NCI-H1417 treated with DMSO at 0.1 percent for 48 hours (cell line): ENCODE measurements at places on chromosomes 12 and 14.
A peak's percentile ranks its signal among the peaks of the same experiment; 100 is the strongest.

- DNase-seq = no peak
Observed at GRCh38 chr12:73307260-73307659, 1035.1 kb downstream of the TRHDE start.

DNA sequence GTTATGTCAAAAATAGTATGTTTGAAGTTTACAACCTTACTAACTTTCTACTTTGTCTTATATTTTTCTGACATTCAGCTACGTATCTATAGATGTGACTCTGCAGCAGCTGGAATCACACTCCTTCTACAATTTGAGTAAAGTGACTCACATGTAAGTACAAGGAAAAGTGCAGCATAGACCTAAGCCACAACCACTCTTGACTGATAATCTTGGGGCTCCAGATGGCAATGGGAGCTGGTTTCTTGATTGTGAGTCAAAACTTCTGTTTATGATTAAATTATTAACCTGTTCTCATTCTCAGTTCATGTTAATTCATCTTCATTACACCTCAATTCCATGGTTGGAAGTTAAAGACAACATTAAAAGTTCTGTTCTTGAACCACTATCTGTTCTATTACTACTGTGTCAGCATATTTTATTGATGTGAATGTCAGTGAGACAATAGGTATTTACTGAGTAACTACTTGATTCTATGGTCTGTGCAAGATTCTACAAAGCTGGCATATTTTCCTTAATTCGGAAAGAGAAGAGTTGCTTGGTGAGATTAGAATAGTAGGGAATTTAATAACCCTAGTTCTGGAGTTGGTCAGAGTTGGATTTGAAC, 112.9 kb downstream of the TSHR start:
- no peak for DNase-seq

DNA sequence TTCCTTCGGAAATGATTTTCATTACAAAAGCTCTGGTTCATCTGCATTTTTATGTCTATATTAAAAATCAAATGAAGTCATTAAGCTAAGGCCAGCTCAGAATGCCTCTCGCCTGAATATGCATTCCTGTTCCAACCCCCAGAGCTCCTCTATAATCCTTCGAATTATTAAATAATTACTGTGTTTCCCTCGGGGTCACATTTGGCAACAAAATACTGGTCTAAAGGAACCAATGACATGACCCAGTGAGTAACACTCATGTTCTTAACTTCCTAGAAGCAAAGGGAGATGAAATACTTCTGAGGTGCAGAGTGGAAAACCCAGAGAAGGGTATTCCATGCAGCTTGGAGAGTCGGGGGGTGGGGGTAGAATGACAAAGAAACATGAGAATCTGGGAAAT, 68.3 kb downstream of the FOXN3 start:
- DNase-seq = no peak

DNA sequence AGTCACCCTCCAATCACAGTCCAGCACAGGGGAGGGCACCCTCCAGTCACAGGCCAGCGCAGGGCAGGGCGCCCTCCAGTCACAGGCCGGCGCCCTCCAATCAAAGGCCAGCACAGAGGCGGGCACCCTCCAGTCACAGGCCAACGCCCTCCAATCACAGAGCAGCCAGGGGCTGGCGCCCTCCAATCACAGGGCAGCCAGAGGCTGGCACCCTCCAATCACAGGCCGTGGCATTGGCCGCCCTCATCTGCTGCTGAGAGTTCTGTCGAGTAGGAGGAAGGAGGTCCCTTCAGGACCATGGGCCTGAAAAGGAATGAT, 26.6 kb downstream of the DDX51 start:
- no peak for DNase-seq

- no peak for DNase-seq
Observed at GRCh38 chr14:76098047-76098446, 53.7 kb upstream of the GPATCH2L start.

- no peak for DNase-seq
Observed at GRCh38 chr12:20883288-20883687, 72.8 kb downstream of the SLCO1B3 start.

GRCh38 chr12:75196865-75197264, 12.8 kb downstream of the KCNC2 start:
- DNase-seq = no peak

DNA sequence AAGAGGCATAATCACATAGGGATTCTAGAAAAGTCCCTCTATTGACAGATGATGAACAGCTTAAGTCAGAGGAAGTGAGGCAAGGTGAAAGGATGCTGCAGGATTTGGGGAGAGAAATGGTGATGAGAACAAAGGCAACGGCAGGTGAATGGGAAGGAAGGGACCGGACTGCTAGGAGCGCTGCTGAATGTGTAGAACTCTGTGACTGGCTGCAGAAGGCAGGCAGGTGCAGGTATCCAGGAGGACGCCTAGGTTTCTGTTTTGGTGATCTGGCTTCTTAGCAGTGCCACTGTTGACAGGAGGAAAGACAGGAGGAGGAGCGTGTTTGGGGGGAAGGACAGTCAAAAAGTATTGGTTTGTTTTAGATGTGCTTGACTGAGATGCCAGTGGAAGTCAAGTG, 58.4 kb upstream of the TTC7B start:
- no peak for DNase-seq

- peak; percentile 95 for DNase-seq
Observed at GRCh38 chr12:104998423-104999346, 12.6 kb downstream of the NOPCHAP1 start.

DNA sequence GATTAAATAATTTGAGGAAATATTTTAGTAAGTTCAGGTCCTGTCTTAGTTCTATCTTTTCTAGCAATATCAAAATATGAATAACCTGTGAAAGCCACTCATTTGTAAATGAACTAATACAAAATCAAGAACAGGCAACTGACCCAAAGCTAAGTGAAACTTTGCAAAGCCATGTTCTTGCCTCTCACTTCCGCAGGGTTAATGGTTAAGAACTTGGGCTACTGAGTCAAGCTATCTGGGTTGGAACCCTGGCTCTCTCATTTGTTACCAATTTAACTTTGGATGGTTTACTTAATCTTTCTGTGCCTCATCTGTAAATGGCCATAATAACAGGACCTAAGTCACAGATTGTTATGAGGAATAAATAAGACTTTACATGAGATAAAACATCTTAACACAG, 2.8 kb downstream of the KIF21A start:
- DNase-seq = no peak

GRCh38 chr14:64561631-64562030, 11.9 kb downstream of the PPP1R36 start:
- no peak for DNase-seq

DNA sequence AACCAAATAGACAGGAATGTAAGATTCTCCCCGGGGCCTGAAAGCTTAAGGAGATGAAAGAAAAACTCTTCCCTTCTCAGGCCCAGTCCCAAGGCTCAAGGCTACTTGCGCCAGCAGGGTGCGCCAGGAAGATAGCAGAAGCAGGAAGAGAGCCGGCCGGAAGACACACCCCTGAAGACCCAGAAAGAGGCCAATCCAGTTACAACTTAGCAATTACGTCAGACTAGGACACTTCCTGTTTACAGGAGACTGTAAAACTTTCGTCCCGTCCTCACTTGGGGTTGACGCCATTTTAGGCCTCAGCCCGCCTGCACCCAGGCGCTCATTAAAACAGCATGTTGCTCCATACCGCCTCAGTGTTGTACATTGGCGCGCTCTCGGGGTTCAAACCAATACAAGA, 9.4 kb downstream of the COX16 start:
- DNase-seq = no peak

GRCh38 chr14:88551980-88552431, 2.8 kb downstream of the PTPN21 start:
- DNase-seq = no peak

GRCh38 chr12:103494051-103494733, 1.6 kb downstream of the C12orf42 start:
- no peak for DNase-seq

GRCh38 chr14:55901291-55901690, 216.9 kb upstream of the PELI2 start:
- no peak for DNase-seq

DNA sequence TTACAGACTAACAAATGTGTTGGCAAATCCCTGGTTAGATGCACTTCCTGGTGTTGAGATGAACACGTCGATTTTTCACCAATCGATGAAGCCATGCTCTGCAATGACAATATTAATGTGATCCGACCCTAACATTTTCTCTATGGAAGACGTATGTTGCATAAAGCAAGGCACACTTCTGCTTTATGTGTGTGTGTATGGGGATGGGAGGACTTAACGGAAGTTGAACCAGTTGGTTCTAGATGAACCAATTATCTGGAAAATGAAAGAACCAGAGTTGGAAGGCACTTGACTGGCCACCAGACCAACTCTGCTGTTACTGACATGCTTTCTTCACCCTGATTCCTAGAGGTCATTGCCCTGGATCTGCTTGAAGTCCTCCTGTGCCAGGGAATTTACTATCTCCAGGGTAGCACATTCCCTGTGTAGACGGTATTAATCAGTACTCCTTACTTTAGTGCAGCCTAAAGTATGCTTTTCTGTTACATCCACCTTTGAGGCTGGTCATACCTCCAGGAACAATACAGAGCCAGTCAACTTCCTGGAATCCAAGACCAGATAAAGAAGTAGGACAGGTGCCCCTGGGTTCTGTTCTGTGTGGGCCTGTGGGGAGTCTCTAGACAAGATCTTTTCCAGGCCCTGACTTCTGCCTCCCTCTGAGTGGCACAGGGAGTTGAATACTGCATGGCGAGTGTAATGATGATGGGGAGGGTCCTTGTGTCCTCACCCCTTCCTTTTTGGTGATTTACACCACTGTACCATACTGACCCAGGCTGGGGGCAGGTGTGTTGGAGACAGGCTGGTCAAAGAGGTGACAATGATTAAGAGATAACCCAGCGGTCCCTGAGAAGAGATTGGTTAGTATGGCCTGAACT, 4.1 kb downstream of the SDR39U1 start:
- DNase-seq = no peak

DNA sequence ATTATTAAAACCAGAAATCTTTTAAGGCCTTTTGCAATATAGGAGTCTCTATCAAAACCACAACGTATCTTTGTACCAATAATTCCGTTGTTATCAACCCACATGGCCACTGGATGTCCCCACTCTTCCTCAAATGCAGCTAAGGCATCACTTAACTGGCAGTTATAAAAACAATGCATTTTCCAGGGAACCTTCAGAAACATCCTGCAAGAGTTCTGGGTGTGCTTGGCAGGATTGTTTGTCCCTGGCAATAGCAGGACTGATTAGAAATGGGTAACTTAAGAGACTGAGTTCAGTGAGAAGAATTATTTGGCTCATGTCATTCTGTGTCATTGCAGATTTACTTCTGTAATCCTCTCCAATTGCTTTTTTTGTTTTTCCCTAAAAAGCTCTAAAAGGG, 112.0 kb downstream of the SLC15A5 start:
- DNase-seq = peak; percentile 74

DNA sequence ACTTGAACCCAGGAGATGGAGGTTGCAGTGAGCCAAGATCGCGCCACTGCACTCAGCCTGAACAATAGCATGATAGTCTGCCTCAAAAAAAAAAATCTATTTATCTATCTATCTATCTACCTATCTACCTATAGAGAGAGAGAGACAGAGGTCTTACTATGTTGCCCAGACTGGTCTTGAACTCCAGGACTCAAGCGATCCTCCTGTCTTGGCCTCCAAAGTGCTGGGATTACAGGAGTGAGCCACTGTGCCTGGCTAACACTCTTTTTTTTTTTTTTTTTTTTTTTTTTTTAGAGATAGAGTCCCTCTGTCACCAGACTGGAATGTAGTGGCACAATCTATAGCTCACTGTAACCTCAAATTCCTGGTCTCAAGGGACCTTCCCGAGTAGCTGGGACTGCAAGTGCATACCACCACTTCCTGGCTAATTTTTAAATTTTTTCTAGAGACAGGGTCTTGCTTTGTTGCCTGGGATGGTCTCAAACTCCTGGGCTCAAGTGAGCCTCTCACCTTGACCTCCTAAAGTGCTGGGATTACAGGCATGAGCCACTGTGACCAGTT, 1.9 kb downstream of the FAM186A start:
- no peak for DNase-seq

- DNase-seq = no peak
Observed at GRCh38 chr12:3712209-3712992, 40.5 kb downstream of the CRACR2A start.

DNA sequence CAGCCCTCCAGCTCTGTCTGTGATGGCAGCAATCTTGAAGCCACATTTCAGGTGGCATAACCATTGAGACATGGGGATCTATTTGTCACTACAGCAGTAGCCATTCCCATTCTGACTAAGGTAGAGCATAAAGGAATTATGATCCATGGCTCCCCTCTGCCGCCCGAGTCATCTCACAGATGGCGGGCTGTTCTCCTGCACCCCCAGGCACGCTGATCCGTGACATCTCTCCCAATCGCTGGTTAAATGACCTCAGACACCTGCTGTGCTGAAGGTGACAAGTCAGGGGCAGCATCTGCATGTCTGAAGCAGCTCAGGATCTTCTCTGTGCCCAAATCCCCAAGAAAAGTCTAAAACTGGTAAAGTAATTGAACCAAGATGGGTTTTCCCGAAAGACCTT, 124.3 kb downstream of the ZFP36L1 start:
- DNase-seq = no peak

- DNase-seq = no peak
Observed at GRCh38 chr14:68124050-68124449, 304.5 kb downstream of the RAD51B start.

DNA sequence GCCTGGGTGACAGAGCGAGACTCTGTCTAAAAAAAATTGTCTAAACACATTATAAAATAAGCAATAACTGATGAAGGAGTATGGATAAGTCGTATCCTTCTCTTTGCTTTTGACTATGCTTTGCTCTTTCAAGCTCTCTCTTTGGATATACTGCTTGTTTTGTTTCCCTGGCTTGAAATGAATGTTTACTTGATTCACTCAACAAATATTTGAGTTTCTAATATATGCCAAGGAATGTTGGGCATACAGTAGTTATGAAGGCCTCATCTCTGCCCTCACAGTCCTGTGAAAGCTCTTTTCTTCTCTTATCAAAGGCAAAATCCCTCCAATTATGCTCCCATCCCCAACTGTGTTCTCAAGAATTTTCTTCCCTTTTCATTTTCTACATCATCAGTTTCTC, 123.5 kb downstream of the PTPRR start:
- no peak for DNase-seq

DNA sequence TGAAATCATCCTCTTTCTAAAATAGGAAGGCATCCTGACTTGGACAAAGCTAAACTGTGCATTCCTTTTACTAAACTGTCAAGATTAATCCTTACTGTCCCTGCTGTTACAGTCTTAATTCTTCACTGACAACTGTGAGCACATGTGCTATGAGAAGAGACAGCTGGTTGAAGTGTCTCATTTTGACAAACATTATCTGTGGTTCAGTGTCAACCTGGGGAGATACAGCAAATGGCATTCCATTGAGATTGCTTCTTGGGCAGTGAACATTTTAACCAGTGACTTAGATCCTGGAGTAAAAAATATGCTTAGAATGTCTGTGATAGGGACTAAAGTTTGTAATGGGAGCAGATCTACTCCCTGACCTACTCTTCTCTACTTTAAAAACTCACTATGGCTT, 552.6 kb upstream of the ATP2B1 start:
- DNase-seq = no peak

- no peak for DNase-seq
Observed at GRCh38 chr12:20368651-20369304, 441 bp downstream of the PDE3A start.

GRCh38 chr12:1629338-1630132, 504 bp downstream of the WNT5B start:
- DNase-seq = no peak

GRCh38 chr12:110556705-110557104, 26.4 kb downstream of the PPTC7 start:
- DNase-seq = no peak
